NCI-H2171 (cell line): ENCODE measurements at places on chromosomes 1 and 21.

DNA sequence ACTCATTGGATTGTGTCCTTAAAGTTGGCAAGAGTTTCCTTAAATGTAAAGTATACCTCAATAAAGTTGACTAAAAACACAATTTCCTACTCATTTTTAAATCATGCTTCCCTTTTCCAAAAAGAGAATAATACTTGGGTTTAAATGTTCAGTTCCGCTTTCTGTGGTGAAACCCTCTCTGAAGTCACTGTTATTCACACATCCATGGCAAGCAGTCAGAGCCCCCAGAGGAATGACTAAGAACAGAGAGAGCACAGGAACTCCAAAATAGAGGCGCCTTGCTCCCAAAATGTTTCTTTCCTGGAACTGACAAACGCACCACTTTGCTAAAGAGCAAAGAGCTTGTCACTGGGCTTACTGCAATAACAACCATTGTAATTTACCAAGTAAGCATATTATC is 142.5 kb downstream of the TIAM1 start:
- DNase-seq, result no peak

DNA sequence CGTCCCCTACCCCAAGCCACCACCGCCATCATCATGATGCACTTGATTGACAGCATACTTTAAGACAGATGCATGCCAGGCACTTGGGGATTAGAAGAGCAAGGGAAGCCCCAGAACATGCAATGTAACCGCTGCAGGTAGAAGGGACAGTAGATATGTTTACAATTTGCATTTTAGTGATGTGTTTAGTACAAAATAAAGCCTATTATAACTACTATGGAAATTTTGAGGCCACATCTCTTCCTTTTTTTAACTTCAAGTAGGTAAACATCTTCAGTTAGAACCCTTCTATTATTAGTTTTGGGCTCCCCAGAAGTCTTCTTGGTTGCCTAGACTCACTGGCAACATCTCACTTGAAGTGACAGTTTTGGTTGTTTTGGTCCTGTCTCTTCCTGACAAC is 25.3 kb downstream of the CR1L start:
- DNase-seq, result no peak

DNA sequence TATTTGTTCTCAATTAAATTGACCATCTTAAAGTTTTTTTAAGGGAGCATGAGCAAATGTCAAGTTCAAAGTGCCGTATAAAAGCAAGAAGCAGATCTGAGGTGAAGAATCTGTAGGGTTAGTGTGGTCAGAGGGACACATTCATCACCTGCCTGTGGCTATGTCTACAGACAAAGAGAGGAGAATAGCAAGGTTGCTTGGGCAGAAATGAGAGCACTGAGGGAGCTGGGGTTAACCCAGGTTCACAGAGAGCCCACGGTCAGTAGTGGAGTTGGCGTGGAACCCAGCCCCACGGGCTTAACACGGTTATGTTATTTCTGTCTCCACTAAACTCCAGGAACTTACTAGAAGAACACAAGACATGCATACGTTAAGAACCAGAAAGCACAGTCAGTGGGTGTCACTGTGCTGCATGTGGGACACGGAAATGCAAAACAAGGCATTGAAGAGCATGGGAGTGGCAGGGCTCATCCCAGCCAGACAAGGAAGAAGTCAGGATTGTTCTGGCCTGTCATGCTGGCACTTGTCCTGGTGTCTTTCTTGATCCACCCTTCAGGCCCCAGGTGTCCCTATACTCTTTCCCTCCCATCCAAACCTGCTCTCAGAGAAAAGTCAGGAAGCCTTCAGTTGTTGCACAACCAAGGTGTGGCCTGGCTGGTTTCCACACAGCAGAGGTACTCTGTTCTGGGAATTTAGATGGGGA is 95.5 kb upstream of the IVNS1ABP start:
- DNase-seq, result no peak

DNA sequence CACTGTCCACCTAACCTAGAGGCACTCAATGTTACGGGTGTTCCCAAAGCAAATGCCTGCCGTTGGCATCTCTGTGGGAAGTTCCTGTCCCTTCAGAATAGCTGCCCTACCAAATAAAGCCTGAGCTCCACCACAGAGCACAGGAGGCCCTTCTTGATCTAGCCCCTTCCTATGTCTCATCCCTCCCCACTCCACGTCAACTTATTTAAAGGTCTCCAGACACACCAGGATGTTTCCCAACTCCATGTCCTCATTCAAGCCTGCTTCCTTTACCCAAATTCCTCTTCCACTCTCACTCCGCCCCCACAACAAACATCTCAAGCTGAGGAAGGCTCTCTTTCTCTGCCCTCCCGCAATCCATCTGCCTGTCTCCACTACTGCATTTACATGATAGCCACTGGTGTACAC is 87.7 kb downstream of the TGFBR3 start:
- no peak for DNase-seq

GRCh38 chr1:101290119-101290921 is 53.5 kb downstream of the S1PR1 start:
- DNase-seq, result peak; percentile 47

DNA sequence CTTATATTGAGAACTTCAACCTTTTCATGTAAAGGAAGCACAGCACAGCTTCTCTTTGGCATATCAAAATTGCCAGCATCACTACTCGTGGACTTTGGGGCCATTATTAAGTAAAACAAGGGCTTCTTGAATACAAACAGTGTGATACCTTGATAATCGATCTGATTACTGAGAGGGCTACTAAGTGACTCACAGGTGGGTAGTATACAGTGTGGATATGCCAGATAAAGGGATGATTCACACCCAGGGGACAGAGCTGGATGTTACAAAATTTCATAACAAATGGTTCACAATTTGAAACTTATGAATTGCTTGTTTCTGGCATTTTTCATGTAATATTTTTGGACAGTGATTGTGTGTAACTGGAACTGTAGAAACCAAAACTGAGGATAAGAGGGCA is 15.4 kb downstream of the HDAC1 start:
- no peak for DNase-seq
